ENCODE measurements at places on chromosomes 3 and 15. TPM values are rescaled to one million over a fixed set of nuclear protein-coding genes. Genes with fewer than 3 reads are reported as not detected.

- no peak for DNase-seq
These were observed 16.4 kb downstream of the PLEKHO2 start for GRCh38 chr15:64858021-64858575.

DNA sequence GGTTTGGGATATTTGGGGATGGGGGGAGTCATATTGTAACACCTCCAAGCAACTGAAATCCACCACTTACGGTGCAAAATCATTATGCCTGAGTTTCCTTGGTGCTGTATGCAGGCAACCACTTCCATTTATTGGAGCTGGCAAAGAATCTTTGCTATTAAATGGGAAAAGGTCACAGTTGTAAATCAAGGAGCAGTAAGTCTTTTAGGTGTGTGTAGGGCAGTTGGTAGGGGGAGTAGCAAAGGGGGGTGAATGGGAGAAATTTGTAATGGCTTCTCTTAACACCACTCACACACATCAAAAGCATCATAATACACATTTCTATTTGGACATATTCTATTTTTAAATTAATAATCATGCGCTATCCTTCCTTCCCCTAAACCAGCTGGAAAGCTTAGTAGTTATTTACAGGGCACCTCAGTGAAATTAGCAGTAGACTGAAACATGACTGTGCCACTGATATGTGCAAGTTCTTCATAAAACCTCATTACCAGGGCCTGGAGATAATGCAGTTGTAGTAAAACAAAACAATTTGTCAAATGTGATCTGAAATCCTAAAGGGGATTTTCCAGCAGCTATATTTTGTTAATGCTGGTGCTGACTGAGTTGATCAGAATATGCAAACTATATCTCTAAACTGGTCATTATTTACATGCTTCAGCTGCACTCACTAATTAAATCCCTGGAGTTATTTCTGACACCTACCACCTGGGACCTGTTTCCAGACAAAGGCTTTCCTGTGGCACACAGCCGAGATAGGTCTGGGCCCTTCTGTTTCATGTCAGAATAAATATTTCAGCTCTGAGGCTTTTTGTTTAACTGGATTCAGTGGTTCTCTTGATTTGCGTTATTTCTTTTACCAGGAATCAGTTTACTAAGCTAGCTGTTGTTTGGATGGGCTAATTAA, 90.1 kb downstream of the B3GALNT1 start:
- DNase-seq = no peak

DNA sequence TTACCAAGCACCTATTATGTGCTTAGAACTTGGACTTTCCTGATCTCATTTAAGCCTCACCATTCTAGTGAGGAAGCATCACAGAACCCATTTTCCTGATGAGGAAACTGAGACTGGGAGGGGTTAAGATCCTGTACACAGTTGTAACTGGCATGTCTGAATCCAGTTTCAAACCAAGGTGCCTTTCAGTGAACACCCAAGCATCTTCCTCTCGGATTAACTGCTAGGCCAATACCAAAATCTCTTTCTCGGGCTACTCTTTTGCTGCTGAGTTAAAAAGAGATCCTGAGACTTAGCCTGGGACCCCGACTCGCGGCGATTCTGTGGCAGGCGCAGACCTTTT, 578 bp upstream of the CEMIP start:
- no peak for DNase-seq

DNA sequence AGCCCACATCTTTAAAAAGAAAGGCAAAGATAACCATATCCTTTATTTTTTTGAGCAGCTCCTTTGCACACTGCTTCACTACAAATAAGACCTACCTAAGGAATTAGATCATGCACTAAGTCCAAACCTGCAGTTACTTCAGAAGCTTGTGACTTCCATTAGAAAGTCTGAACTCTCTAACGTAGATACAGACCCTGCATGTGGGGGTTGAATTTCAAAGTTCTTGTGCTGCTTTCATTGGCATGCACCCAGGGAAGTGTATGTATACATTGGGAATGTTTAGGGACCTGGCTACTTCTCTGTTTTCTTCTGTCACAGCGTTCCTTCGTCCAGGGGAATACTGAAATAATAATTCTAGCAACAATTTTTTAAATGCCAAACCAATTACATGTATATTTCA, 185.2 kb upstream of the IL12A start:
- no peak for DNase-seq

- DNase-seq = no peak
These were observed 54.6 kb downstream of the PLD1 start for GRCh38 chr3:171755656-171756055.

DNA sequence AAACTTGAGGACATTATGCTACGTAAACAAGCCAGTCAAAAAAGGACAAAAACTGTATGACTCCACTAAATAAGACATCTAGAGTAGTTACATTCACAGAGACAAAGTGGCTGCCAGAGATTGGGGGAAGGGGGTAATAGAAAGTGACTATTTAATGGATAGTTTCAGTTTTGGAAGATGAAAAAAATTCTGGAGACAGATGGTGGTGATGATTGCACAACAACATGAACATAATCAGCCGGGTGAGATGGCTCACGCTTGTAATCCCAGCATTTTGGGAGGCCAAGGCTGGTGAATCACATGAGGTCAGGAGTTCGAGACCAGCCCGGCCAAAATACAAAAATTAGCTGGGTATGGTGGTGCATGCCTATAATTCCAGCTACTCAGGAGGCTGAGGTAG, 40.6 kb downstream of the DPP8 start:
- DNase-seq = no peak

- no peak for DNase-seq
These were observed 31.7 kb upstream of the SUCLG2 start for GRCh38 chr3:67686069-67686468.

GRCh38 chr3:71277341-71277740, 306.2 kb downstream of the FOXP1 start:
- no peak for DNase-seq

- DNase-seq = peak; percentile 48
These were observed 127.5 kb upstream of the STRIT1 start for GRCh38 chr3:155420881-155421486.

DNA sequence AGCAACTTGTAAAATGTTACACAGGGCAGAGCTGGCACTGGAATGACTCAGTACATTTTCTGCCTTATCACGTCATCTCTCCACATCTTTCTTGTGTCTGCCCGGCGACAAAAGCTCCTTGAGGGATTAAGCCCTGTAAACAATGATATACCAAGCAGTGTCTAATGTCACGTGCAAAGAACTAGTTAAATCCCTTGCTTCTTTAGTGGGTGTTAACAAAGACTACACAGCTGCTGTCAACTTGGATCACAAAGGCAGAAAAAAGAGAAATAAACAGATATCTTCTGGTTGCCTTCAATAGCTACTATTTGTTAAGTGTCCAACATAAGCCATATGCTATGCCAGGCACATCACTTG, 48.1 kb upstream of the FRMD4B start:
- DNase-seq = no peak

DNA sequence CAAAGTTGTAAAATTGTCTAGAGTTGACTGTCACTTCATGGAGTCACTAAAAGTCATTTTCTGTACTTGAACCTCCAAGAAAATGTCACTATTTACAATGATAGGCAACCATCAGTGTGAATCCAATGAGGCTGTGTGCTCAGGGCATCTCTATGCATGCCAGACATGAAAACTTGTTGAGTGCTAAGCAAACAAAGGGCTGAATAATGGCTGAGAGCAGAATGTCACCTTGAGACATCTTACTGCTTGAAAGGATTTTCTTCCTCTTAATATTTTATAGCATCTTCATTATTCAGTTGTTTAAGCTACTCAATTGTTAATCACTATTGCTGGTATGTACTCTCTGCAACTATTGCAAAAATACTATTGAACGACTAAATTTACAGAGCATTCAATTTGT, 184.7 kb downstream of the PLCH1 start:
- DNase-seq = no peak

DNA sequence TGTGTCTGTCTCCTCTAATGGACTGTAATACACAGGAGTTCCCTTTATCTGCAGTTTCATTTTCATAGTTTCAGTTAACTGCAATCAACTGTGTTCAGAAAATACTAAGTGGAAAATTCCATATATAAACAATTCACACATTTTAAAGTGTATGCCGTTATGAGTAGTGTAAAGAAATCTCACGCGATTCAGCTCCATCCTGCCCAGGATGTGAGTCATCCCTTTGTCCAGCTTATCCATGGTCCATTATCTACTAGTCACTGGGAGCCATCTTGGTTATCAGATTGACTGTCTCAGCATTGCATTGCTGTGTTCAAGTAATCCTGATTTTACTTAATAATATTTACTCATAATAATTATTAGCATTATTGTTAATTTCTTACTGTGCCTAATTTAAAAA, 14.5 kb downstream of the ZPLD1 start:
- DNase-seq = no peak

GRCh38 chr15:32743411-32744140, 25.8 kb downstream of the GREM1 start:
- no peak for DNase-seq

DNA sequence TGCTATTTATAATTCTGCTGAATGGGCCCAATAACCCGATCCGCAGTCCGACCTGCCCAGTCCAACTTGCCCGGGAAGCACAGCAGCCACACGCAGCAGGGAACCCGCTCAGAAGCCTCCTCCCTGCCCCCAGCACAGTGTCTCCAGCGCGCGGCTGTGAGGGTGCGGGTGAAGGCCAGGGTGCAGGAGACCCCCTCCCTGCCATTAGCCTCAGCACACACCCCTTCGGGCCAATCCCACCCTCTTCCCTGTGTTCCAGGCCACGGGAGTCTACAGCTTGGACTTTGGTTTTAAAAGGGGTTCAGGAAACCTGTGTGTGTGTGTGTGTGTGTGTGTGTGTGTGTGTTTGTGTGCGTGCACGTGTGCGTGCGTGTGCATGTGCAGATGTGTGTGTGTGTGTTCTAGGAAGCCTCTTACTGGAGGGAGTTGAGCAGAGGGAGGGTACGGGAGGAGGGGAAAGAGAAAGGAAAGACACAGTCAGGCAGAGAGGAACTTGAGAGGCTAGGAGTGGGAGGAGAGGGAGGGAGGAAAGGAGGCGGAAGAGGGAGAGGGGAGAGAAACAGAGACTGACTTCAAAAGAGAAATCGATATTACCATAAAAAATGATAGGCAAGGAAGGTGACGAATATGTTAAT, 34.2 kb downstream of the ATP2B2 start:
- DNase-seq = peak; percentile 28

GRCh38 chr3:133455281-133455680, 55.4 kb downstream of the BFSP2 start:
- no peak for DNase-seq

GRCh38 chr3:25107918-25108617, 320.0 kb upstream of the RARB start:
- no peak for DNase-seq

DNA sequence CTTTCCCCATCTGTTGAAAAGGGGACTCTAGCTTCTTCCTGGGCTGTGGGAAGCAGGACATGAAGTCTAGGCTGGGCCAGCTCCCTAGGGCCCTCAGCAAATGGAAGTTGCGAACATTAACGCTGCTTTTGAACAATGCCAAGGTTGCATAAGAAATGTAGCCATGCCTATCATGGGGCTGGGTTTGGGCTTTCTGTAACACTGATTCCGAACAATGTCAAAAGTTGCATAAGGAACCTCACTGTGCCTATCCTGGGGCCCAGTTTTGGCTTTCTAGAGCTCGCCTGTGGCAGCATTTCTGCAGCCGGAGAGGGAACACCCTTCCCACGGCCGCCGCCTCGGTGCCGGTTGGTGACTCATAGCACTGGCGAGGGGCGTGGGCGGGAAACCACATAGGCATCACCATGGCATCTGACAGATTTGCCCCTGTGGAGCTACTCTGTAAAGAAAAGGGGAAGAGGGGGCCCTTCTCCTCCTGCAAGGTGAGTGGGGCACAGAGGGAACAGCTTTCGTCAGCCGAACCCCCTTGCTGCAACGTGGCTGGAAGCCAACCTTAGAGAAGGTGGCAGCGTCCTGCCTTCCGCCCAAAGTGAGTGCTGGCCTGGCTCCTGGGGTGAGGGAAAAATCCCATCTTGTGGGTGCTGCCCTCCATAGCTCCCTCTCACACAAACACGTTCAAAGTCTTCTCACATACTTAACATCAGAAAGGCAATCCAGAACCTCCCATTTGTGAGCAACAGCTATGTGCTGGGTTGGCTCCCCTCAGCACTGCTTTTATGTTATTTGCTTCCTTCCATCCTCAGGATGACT, 46.6 kb upstream of the ATP2B2 start:
- no peak for DNase-seq

DNA sequence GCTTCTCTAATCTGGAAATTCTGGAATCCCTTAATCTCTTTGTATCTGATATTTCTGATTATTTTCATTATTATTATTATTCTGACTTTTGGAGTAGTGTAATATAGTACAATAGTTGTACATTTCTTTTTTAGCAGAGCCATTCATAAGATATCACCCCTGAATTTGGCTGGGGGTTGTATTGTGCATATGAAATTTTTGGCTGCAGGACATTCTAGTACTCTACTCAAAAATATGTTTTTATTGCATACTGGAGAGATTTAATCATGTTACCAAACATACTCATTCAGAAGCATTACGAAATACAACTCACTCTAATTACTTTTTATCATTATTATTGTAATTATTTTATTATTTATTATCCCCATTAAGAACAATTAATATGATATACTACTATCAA, 589.7 kb upstream of the KCNMB2 start:
- DNase-seq = no peak

DNA sequence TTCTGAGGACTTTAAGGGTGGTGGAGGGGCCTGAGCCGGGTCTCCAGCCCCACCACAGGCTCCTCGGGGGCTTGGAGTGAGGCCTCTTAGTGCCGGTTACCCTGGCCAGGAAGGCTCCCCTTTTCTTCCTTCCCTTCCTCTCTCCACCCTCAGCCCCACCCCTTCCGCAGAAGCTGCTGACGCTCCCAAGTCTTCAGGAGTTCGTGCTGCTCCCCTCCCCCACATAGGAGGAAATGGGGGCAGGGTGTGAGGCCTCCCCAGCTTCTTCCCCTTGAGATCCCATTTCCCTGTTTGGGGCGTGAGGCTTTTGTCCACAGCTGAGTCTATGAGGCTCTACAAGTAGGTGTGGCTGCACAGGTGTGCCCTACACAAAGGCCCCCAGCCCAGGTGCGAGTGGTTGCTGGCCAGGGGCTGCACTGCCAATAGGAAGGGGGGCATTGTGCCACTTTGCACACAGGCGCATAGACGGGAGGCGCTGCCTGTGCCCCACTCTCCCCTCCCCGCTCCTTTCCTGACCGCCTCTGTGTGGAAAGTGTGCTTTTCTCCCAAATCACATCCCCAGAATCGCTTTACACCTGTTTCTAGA, 915 bp upstream of the CALML4 start:
- peak; percentile 83 for DNase-seq

The CSTA gene
- total RNA-seq = not detected

The SEMA5B gene
- 26.8 TPM for total RNA-seq

The MYL3 gene
- not detected for total RNA-seq

The SLC28A1 gene
- total RNA-seq = not detected

The PRKCI gene
- total RNA-seq = 124 TPM

The SLC12A1 gene
- 0.19 TPM for total RNA-seq

The FETUB gene
- not detected for total RNA-seq

The CD86 gene
- 0.97 TPM for total RNA-seq

The MLF1 gene
- 40.3 TPM for total RNA-seq

The HES1 gene
- total RNA-seq = 40.3 TPM

The SLC28A2 gene
- not detected for total RNA-seq

The ZPLD1 gene
- not detected for total RNA-seq

The SSUH2 gene
- total RNA-seq = 2.3 TPM
